ENCODE measurements at places on chromosomes 5 and 9. TPM values are rescaled to one million over a fixed set of nuclear protein-coding genes. Genes with fewer than 3 reads are reported as not detected.

The PHYHD1 gene
- 26.6 TPM for total RNA-seq

The PPP3R2 gene
- not detected for total RNA-seq

The SPACA9 gene
- 5.4 TPM for total RNA-seq

The SLC6A18 gene
- not detected for total RNA-seq

The PPP6C gene
- total RNA-seq, result 36.9 TPM

The ARID3C gene
- not detected for total RNA-seq

The CORO2A gene
- 38.8 TPM for total RNA-seq

The FAM153A gene
- 35.5 TPM for total RNA-seq

The SKP2 gene
- 28.7 TPM for total RNA-seq

The PCAT7 gene
- total RNA-seq, result 0.94 TPM

The IL17B gene
- total RNA-seq, result not detected

The ACSL6 gene
- 0.81 TPM for total RNA-seq

The PTGR1 gene
- 399 TPM for total RNA-seq

The PCDHGB5 gene
- total RNA-seq, result 12.1 TPM

The CERCAM gene
- total RNA-seq, result 51.3 TPM

The NFIB gene
- total RNA-seq, result 99.1 TPM

The SNCAIP gene
- total RNA-seq, result 3.3 TPM

The COL23A1 gene
- 3.5 TPM for total RNA-seq

The FOXD4L4 gene
- total RNA-seq, result 0.47 TPM

The OR2S2 gene
- total RNA-seq, result not detected

The PALM2AKAP2 gene
- 7.8 TPM for total RNA-seq

The GDF9 gene
- total RNA-seq, result 0.73 TPM

The GPR151 gene
- not detected for total RNA-seq

The EPB41L4B gene
- total RNA-seq, result 15.9 TPM

The GABRA6 gene
- not detected for total RNA-seq

The CXCL14 gene
- 2.3 TPM for total RNA-seq

The RANBP3L gene
- 8.1 TPM for total RNA-seq

The SERF1A gene
- total RNA-seq, result 10.3 TPM

The C9orf153 gene
- total RNA-seq, result 0.36 TPM

The CCNO gene
- 16.5 TPM for total RNA-seq

The TMEM252 gene
- not detected for total RNA-seq

The TRIM36 gene
- 0.62 TPM for total RNA-seq

The PTGDS gene
- 111 TPM for total RNA-seq

The CARD19 gene
- 31.3 TPM for total RNA-seq

The VLDLR gene
- total RNA-seq, result 21.8 TPM

The GABBR2 gene
- total RNA-seq, result 12.2 TPM

The INSYN2B gene
- total RNA-seq, result not detected

The GCNT1 gene
- 9.9 TPM for total RNA-seq

The CARD9 gene
- total RNA-seq, result 11.5 TPM

The BTNL3 gene
- not detected for total RNA-seq

The B4GALT1 gene
- 107 TPM for total RNA-seq

The OSMR gene
- total RNA-seq, result 57.1 TPM

The FOXD4L5 gene
- total RNA-seq, result 0.21 TPM

The LRRC8A gene
- total RNA-seq, result 37.1 TPM

The GGTA1 gene
- 2.0 TPM for total RNA-seq

The INSL4 gene
- not detected for total RNA-seq

The LMBRD2 gene
- 23.7 TPM for total RNA-seq

The CYSRT1 gene
- total RNA-seq, result 1.9 TPM

The CAVIN4 gene
- 0.52 TPM for total RNA-seq

The FOXI1 gene
- not detected for total RNA-seq

The NAIF1 gene
- 6.9 TPM for total RNA-seq

The PRRT1B gene
- not detected for total RNA-seq

The PARP8 gene
- 58.4 TPM for total RNA-seq

The SPINK7 gene
- not detected for total RNA-seq

The AK8 gene
- total RNA-seq, result 1.7 TPM

The WDR38 gene
- total RNA-seq, result not detected

The FAXDC2 gene
- 15.0 TPM for total RNA-seq

The EIF4EBP3 gene
- total RNA-seq, result 25.9 TPM

Data from ureter (tissue), 1 donor.